Endodermal cell (in vitro differentiated cells): ENCODE measurements at places on chromosomes 4 and X. TPM values are rescaled to one million over a fixed set of nuclear protein-coding genes. Genes with fewer than 3 reads are reported as not detected.

GRCh38 chrX:100340491-100341141 lies 69.5 kb downstream of the PCDH19 start:
- H3K27me3 ChIP-seq, result no peaks in the 10 kb centered on the region
- no peaks in the 10 kb centered on the region for H3K36me3 ChIP-seq
- H3K4me1 ChIP-seq, result no peaks in the 10 kb centered on the region
- no peak overlapping the region for H3K27ac ChIP-seq
- H3K4me3 ChIP-seq, result no peak overlapping the region

- H3K27ac ChIP-seq, result no peak overlapping the region
- H3K36me3 ChIP-seq, result no peaks in the 10 kb centered on the region
- no peak for DNase-seq
These were observed 352.3 kb downstream of the GRXCR1 start for GRCh38 chr4:43244688-43245382.

- no peaks in the 10 kb centered on the region for H3K4me1 ChIP-seq
- H3K27me3 ChIP-seq, result no peaks in the 10 kb centered on the region
- peaks cover 90% of the 10 kb centered on the region for H3K36me3 ChIP-seq
- DNase-seq, result no peak
- no peak overlapping the region for H3K4me3 ChIP-seq
These were observed 60.8 kb downstream of the USP9X start for GRCh38 chrX:41145920-41146608.

DNA sequence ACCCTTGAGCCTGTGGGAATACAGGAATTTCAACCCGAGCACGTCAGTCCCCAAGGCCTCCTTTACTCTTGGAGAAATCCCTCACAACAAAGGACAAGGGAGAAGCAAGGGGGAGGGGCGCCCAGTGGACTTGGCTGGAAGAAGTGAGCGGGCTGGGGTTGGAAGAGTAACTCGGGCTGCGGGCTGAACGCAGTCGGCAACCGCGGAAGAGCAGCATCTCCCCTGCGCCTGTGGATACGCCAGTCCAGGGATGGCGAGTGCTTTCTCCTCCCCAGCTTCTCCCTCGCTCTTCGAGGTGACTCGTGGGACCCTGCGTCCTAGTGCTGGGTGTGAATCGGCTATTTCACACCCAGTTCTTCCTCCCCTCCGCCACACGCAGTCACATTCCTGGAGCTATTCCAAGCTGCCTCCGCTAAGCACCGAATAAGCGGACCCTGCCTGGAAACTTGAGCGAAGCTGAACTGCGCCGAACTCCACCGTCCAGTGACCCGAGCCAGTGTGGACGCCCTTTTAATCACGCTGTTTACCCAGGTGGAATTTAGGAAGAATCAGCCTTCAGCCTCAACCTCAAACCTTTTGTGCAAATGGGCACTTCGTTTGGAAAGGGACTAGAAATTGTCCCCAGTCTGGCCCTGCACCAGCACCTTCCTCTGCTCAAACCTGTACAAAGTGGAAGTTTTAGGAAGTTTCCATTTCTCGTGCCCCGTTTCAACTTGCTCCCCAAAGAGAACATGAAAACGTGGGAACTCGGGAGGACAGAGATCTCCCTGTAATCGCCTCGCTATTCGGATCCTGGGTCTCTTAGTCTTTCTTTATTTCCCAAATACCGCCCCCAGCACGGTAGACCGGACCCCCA lies 64.3 kb upstream of the WDR17 start:
- H3K4me1 ChIP-seq, result no peaks in the 10 kb centered on the region
- H3K27ac ChIP-seq, result peak overlapping the region; percentile 85
- peak overlapping the region; percentile 90 for H3K4me3 ChIP-seq
- peak; percentile 94 for DNase-seq
- H3K27me3 ChIP-seq, result peaks cover 13% of the 10 kb centered on the region
- no peaks in the 10 kb centered on the region for H3K36me3 ChIP-seq

GRCh38 chrX:24306440-24306839 lies 7.4 kb downstream of the SUPT20HL2 start:
- no peaks in the 10 kb centered on the region for H3K36me3 ChIP-seq
- no peaks in the 10 kb centered on the region for H3K27me3 ChIP-seq
- no peak overlapping the region for H3K27ac ChIP-seq
- peak; percentile 81 for DNase-seq
- no peak overlapping the region for H3K4me3 ChIP-seq
- H3K4me1 ChIP-seq, result no peaks in the 10 kb centered on the region

- no peak overlapping the region for H3K4me3 ChIP-seq
- no peaks in the 10 kb centered on the region for H3K4me1 ChIP-seq
- H3K36me3 ChIP-seq, result no peaks in the 10 kb centered on the region
- no peak overlapping the region for H3K27ac ChIP-seq
These were observed 41.2 kb upstream of the RNF150 start for GRCh38 chr4:141174457-141174856.

The OCRL gene
- total RNA-seq, result 25.8 and 27.0 TPM in 2 replicates

The ASB11 gene
- total RNA-seq, result not detected in 2 replicates

The UNC5C gene
- 2.0 to 3.3 TPM (median 2.2 TPM) in 3 replicates for total RNA-seq

The EPHA5 gene
- 0.07 TPM in 1 of 2 replicates, not detected in the other for total RNA-seq

The ANOS1 gene
- total RNA-seq, result 57.4 and 66.4 TPM in 2 replicates

The BTK gene
- 3.4 and 4.3 TPM in 2 replicates for total RNA-seq

The ARHGAP36 gene
- not detected in 3 replicates for total RNA-seq
